ENCODE measurements at places on chromosomes 1 and 21. TPM values are rescaled to one million over a fixed set of nuclear protein-coding genes. Genes with fewer than 3 reads are reported as not detected.
A peak's percentile ranks its signal among the peaks of the same experiment; 100 is the strongest.

DNA sequence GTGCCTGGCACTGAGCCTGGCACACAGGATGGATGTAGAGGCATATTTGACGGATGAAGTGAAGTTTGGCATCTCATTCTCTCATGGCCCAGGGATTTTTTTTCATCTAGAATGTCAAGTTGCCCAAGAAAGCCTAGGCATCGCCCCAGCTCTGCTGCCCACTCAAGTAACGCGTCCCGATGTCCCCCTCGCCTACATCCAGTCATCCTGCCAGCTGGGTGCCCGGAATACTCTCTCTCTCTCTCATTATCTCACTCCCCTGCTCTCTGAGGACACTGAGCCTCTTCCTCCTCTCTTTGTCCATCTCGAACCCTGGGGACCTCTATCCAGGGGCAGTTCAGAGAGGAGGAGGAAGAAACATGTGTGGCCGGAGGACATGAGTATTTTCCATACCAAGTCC lies 142.3 kb upstream of the ZC3H12A start:
- DNase-seq = no peak

Gene HFM1
- 2.0 TPM for total RNA-seq

- DNase-seq = peak; percentile 83
Measured at GRCh38 chr1:229410692-229411433, 23.0 kb downstream of the ACTA1 start.

DNA sequence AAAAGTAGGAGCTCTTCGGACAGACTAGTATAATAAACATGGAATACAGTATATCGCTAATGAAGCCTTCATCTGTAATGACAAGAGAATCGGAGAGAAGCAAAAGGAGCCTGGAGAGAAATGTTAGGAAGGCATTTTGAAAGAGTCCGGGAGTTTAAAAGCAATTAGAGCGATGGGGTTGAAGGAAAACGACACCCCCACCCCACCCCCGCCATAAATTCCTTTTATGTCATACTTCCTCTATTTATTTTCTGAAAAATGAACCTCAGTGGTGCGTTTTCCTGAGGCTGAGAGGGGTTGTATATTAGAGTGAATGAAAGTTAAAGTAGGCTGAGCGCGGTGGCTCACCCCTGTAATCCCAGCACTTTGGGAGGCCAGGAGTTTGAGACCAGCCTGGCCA lies 635 bp upstream of the APH1A start:
- DNase-seq = no peak

Gene SOX13
- 6.1 TPM for total RNA-seq

Gene THEM5
- not detected for total RNA-seq

Gene FCRL6
- not detected for total RNA-seq

- peak; percentile 93 for DNase-seq
Measured at GRCh38 chr1:183881387-183882131, 76.6 kb downstream of the RGL1 start.

GRCh38 chr1:7010534-7011200 lies 225.4 kb downstream of the CAMTA1 start:
- no peak for DNase-seq

- DNase-seq = no peak
Measured at GRCh38 chr21:25371841-25372425, 235.3 kb downstream of the MRPL39 start.

Gene DNAI4
- 15.3 TPM for total RNA-seq

Data from Daoy (cell line).